ENCODE measurements at places on chromosomes 4 and X. TPM values are rescaled to one million over a fixed set of nuclear protein-coding genes. Genes with fewer than 3 reads are reported as not detected.

DNA sequence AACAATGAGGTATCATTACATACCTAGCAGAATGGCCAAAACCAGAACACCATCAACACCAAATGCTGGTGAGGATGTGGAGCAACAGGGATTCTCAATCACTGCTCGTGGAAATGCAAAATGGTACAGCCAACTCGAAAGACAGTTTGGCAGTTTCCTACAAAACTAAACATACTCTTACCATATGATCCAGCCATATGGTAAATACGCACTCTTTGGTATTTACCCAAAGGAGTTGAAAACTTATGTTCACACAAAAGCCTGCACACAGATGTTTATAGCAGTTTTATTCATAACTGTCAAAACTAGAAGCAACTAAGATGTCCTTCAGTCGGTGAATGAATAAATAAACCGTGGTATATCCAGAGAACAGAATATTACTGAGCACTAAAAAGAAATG, 7.8 kb downstream of the CASP3 start:
- no peak for DNase-seq

GRCh38 chr4:6889736-6890324, 19.8 kb upstream of the TBC1D14 start:
- DNase-seq: peak; percentile 44

DNA sequence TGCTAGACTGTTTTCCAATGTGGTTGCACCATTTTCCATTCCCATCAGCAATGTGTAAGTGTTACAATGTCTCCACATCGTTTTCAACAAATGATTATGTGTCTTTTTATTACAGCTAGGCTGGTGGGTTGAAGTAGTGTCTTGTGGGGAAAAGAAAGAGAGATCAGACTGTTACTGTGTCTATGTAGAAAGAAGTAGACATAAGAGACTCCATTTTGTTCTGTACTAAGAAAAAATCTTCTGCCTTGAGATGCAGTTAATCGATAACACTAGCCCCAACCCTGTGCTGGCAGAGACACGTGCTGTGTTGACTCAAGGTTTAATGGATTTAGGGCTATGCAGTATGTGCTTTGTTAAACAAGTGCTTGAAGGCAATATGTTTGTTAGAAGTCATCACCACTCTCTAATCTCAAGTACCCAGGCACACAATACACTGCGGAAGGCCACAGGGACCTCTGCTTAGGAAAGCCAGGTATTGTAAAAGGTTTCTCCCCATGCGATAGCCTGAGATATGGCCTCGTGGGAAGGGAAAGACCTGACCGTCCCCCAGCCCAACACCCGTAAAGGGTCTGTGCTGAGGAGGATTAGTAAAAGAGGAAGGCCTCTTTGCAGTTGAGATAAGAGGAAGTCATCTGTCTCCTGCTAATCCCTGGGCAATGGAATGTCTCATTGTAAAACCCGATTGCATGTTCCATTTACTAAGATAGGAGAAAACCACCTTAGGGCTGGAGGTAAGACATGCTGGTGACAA, 23.0 kb upstream of the UGT2B15 start:
- no peak for DNase-seq

DNA sequence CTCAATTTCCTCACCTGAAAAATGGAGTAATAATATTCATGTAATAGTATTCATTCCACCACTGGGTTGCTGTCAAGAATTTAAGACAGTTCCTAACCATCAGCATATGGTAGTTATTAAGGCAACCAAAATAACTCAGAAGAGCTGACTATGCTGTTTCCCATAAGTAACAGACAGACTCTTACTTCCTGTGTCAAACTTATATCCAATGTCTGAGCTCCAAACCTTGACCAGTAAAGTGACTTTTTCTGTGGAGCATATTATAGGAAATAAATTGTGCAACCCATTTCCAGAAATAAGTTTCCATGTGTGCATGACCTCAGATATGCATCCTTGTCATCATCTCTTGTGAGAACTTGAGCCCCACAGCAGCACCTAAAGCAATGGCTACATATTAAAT, 78.8 kb downstream of the HADH start:
- no peak for DNase-seq

GRCh38 chrX:126265116-126265515, 99.0 kb upstream of the DCAF12L2 start:
- DNase-seq: no peak

GRCh38 chr4:115529126-115529525, 415.7 kb upstream of the NDST4 start:
- no peak for DNase-seq

DNA sequence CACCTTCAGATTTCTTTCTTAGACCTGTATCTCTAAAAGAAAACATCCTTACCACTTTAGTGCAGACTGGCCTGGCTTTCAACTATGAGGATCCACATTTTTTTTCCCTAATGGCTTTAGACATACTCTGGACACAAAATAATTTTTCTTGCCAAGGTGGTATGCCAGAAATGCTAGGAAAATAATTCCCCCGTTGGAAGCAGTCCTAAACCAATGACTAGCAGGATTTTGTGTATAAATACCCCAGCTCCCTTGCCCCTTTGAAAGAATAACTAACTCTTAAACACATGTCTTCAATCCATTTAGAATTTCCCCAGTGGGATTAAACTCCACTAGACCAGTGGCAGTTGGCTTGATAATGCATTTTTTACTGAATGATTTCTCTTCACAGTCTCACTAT, 500.5 kb upstream of the FTHL17 start:
- no peak for DNase-seq

GRCh38 chrX:130606425-130606824, 204.6 kb downstream of the RBMX2 start:
- no peak for DNase-seq

- no peak for DNase-seq
Measured at GRCh38 chrX:109374262-109374960, 107.5 kb downstream of the GUCY2F start.

GRCh38 chr4:11423465-11423864, 5.2 kb downstream of the HS3ST1 start:
- no peak for DNase-seq

- peak; percentile 64 for DNase-seq
Measured at GRCh38 chrX:68832101-68832416, 3.2 kb downstream of the EFNB1 start.

- no peak for DNase-seq
Measured at GRCh38 chrX:22397566-22397965, 124.9 kb downstream of the CBLL2 start.

Gene PF4V1
- not detected for total RNA-seq

Gene DCAF4L1
- 0.19 TPM for total RNA-seq

GRCh38 chr4:168758351-168758876, 251.6 kb downstream of the CBR4 start:
- DNase-seq: no peak

DNA sequence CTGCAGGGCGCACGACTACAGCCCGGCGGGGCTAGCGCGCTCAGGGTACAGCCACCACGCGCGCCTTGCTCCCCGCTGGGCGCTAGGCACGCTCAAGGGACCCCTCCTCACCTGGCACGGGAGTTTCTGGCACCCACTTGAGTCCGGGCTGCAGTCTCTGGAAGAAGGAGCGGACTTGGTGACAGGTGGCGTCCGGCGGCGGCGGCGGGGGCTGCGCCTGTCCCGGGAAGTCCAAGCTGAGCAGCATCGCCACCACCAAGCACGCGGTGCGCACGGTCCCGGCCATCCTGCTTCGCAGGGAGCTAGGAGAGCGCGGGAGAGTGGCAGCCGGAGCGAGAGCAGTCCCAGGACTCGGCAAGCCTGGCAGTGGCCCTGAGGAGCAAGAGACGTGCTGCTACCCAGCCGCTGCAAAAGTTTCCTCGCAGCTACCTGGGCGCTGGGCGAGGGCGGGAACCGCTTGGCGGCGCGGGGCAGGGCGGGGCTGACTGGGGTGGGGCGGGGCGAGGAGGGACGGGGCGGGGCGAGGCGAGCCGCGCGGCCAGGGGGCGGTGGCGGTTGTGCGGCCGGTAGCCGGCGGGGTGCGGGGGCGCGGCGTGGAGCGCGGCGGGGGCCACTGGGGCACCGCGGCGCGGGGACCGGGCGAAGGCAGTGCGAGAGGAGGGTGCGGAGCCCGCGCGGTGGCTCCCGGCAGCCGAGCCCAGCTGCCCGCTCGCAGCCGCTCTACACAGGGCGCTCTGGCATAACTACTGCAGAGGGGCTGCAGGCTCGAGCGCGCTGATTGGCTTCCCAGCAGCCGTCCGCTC, at the start of gene GPC3:
TSS of gene GPC3 (minus strand) at position 431 of the 803 bp plus-strand sequence.
- peak; percentile 72 for DNase-seq

GRCh38 chr4:183347146-183347545, 24.9 kb upstream of the CLDN24 start:
- DNase-seq: no peak

DNA sequence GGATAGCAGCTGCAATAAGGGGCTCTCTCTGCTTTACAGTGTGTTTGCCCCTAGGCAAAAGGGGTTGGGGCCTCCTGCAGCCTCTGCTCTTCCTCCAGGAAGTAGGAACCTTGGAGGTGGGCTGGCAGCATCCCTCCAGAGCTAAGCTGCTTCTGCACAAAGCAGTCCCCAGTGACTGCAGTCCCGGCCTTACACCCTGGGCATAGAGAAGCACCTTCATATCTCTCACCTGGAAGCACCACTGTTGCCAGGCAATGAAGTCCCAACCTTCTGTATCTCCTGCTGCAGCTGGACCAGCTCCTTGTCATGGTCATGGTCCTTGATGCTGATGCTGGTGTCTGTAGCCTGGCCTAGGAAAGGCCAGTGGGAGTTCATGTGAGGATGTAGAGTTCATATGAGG, 171.1 kb upstream of the TET2 start:
- DNase-seq: no peak

Gene CHRDL1
- 9.4 TPM for total RNA-seq

DNA sequence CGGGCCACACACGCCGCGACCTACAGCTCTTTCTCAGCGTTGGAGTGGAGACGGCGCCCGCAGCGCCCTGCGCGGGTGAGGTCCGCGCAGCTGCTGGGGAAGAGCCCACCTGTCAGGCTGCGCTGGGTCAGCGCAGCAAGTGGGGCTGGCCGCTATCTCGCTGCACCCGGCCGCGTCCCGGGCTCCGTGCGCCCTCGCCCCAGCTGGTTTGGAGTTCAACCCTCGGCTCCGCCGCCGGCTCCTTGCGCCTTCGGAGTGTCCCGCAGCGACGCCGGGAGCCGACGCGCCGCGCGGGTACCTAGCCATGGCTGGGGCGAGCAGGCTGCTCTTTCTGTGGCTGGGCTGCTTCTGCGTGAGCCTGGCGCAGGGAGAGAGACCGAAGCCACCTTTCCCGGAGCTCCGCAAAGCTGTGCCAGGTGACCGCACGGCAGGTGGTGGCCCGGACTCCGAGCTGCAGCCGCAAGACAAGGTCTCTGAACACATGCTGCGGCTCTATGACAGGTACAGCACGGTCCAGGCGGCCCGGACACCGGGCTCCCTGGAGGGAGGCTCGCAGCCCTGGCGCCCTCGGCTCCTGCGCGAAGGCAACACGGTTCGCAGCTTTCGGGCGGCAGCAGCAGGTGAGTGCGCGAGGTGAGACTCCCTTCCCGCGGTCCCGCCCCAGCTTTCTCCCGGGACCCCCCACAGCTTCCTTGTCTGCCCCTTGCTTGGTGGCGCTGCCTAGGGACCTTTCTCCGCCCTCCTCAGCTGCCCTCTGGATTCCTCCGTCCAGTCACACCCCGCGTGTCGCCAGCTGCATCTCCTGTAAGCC, 678 bp downstream of the BMP3 start:
- DNase-seq: no peak

Gene PAGE2
- not detected for total RNA-seq

- DNase-seq: no peak
Measured at GRCh38 chr4:139844057-139844456, 178.4 kb downstream of the MGST2 start.

DNA sequence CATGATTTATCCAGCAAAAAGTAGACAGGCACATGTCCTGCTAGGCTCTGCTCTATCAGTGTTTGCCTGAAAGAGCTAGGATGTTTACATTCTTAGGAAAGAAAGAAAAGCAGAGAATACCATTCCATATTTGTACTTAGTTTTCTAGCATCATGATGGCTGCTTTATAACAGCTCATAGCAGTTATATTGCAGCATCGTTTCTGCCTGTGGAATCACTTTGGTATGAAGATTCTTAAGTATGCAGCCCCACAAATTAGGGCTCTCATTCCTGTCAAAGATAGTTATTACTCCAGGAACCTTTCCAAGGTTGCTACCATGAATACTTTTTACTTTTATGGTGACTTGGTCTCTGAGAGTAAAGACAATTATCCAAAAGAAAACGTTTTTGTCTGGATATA, 119.0 kb upstream of the MYOZ2 start:
- no peak for DNase-seq

GRCh38 chr4:155703486-155704247, 37.0 kb downstream of the GUCY1A1 start:
- DNase-seq: no peak

Gene PSAPL1
- not detected for total RNA-seq

DNA sequence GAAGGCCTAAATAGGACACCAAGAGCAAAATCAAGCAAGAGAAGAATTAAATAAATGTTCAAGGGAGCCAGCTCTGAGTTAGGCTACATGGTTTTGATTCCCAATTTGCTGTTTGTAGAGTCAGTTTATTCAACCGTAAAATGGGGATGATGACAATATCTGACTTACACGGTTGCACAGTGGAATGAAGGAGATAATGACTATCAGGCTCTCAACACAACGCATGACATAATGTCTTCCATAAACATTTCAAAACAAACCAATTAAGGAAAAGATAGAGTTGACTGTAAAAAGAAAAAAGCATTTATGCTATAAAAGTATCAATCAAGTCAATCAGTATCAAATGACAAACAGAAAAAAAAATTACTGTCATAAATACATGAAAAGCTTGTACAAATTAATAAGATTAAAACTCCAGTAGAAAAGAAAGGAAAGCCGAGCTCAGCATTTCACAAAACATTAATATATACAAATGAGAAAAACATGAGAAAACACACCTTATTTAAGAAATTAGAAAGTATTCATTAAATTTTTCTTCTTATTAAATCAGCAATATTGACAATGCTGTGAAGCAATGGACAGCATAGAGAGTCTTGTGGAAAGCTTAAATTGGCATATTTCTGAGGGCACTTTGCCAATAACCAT, 179.0 kb downstream of the SCFD2 start:
- DNase-seq: no peak

DNA sequence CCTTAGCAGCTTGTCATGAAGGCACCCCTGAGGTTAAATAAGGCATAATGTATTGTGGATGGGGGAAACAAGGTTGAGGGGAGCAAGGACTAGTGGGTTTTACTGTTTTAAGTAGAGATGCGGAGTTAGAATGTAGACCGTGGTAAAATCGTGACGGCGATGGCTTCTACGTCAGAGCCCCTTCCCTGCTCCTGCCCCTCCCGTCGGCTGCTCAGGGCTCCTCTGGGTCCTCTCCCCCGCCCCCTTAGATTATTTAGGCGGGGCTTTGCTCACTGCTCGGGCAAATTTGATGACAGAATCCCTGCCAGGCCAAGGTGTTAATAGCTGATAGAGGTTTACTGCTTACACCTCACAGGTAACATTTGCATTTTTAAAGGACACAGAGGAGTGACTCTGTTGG, 2.3 kb downstream of the FRMPD3 start:
- DNase-seq: no peak

GRCh38 chrX:120768681-120769080, 107.0 kb downstream of the CT47B1 start:
- no peak for DNase-seq

GRCh38 chr4:116055857-116056827, 942.7 kb upstream of the NDST4 start:
- DNase-seq: no peak

Data from Peyer's patch (tissue), 4 donors.